ENCODE measurements at places on chromosomes 2 and 18.

DNA sequence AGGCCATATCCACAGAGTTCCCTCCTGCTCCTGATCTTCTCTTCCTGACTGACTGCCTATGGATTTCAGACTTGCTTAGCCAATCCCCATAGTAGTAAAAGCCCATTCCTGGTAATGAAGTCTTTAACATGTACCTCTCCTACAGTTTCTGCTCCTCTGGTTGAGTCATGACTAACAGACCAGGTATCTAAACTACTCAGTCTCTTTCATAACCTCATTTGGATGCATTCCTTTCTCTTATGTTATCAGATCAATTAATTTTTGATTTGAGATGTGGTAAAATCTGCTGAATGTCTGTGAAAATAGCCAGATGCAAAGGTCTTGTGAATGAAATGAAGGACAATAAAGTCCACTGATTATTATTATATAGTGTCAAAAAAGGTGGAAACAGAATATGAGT lies 198.0 kb downstream of the NBAS start:
- no peak for DNase-seq

GRCh38 chr2:120622886-120623753 lies 112.5 kb upstream of the GLI2 start:
- no peak for DNase-seq

DNA sequence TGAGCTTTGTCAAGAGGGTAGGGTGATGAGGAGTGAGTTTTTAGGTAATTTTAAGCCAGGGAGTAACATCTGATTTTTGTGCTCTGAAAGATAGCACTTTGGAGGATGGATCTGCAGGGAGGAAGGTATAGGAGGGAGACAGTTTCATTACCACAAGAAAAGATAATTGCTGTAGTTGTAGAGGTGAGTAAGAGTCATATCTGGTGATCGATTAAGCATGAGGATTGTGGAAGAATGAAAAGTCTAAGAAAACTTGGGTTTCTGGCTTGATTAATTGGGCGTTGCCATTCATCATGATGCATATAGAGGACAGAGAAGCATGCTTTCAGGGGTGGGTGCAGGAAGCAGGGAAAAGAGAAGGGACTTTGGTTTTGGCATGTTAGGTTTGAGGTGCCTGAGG lies 18.5 kb downstream of the KCMF1 start:
- no peak for DNase-seq

DNA sequence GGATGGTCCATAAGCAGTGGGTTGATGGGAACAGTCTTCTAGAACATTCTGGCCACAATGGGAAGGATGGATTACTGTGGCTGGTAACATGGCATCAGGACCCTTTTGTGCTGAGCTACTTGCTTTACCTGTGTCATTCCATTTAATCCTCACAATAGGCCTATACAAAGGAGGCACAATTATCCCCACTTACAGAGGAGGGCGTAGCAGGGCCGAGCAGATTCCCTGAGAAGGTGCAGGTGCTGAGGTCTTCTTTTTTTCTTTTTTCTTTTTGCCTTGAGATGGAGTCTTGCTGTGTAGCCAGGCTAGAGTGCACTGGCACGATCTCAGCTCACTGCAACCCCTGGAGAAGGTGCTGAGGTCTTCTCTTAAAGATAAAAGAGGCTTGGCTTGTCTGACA lies 6.7 kb upstream of the LRRC30 start:
- no peak for DNase-seq

DNA sequence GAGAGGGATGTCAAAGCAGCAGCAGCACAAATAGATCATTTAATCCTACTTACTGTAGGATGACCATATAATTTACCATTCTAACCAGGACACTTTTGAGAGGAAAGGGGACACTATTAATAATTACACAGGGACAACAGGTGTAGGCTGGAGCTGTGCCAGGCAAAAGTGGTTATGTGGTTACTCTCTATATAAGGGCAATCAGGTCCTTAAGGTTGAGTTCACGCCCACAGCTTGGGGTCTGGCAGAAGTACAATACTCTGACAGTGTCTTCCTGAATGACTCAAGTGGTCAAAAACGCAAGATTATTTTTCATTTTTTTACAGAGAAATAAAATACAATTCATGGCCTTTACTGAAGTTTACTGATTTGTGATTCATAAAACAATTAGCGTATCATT lies 2.8 kb downstream of the PREPL start:
- DNase-seq: no peak

DNA sequence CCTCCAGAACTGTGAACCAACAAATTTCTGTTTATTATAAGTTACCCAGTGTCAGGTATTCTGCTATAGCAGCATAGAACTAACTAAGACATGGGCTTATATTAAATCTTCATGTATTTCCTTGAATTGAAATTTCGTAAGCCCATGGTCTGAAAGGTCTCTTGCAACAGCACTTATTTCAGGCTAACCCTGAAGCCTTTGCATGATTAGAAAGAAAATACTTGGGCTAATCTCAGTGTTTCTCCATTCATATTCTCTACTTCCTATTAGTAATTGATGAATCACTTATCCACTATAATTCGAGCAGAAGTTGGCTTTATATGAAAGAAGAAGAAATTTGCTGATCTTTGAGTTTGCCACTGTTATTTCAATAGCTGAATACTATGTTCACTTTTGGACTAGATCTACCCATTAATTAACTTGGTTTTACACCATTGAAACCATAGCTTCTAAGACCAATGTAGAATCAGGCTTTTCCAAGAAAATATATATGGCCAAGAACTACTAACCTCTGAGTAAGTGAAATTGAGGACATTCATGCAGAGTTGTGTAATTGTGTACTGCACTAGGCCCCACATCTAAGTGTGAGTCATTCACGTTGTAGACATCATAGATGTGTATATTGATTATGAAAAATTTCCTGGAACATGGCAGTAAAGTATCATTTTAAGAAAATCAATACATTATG lies 731.6 kb downstream of the SOCS6 start:
- DNase-seq: no peak

Measured in vagina (tissue), 2 donors.